ENCODE measurements at places on chromosomes 3 and 15.

DNA sequence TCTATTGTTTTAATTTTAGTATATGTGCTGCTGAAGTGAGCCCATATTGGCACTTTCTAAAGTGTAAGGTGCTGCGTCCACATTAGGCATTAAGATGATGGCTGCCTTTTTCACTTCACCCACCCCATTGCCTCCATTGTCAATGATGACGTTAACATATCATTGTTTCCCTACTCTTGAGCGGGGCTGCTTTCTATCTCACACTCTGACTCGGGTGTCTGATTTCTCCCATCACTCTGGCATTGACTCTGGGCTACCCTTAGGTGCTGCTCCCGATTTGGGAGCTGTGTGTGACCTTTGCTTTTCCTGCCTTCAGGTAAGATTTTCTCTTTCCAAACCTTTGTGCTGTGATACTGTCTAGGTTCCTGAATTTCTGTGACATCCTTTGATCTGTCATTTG, 28.8 kb downstream of the CGNL1 start:
- no peak for DNase-seq

- no peak for DNase-seq
These were observed 3.1 kb upstream of the EXOG start for GRCh38 chr3:38493031-38493430.

DNA sequence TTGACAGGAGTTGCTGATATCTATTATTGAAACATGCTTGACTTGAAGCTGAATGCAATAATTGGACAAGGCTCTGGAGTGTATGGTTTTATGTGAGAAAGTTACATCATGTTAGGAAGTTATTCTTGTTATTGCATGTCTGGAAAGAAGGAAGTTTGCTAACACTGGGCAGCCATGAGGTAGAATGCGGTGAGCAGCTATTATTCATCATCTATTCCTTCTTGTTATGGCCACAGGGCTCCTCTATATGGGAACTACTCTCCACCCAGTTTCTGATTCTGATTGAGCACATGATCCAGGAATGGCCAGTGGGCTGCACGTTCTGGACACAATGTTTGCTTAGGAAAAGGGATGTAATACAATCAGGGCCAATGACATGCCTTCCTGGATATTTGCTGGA, 37.8 kb upstream of the SCN5A start:
- DNase-seq: no peak

DNA sequence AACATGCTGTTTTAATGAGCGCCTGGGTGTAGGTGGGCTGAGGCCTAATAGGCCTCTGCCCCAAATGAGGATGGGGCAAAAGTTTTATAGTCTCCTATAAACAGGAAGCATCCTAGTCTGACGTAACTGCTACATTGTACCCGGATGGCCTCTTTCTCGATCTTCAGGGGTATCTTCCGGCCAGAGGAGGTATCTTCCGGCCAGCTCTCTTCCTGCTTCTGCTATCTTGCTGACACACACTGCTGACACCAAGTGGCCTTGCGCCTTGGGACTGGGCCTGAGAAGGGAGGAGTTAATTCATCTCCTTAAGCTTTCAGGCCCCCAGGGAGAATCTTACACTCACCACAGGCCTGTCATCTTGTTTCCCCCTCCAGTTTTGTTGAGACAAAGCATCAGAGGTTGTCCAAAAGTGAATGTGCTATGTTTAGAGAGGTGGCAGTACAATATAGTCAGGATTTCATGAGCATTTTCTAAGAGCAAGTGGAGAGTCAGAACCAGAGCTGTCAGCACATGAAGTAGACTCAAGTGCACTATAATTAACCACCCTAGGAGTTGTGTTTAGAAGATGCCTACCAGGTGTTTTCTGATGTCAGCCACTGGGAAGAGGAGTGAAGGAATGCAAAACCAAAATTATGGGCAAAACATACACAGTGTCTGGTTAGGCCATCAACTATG, 15.6 kb upstream of the IGSF10 start:
- no peak for DNase-seq

DNA sequence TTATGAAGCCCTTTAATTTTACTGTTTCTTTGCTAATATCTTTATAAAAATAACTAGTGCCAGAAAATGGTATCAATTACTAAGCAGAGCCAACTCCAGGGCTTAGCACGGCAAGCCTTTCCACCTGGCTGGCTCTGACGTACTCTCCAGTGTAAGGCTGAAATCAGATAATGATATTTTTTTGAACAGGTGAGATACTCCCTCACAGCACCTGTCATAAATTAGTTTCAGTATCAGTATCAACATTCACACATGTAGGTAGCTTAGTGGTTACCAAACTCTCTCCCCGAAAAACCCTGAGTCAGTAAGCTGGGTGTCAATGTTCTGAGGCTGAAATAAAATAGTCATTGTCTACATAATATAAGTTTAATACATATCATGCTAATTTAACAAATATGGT, 710.1 kb downstream of the SQOR start:
- DNase-seq: no peak

DNA sequence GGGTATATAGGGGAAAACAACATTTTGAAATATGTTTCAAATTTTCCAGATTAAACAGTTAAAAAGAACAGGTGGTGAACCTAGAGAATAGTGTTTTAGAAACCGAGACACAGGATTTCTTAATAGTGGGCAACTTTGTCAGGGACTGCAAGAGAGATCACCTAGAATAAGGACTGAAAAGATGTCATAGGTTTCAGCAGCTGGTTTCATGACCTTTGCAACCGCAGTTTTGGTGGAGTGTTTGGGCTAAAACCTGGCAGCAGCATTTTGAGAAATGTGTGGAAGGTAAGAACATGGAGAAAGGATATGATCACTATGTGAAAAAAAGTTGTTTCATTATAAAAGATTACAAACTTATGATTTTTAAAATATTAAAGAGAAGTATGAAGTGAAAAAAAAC, 34.9 kb downstream of the PRKCI start:
- no peak for DNase-seq

- DNase-seq: no peak
These were observed 225.3 kb upstream of the EPHA3 start for GRCh38 chr3:88882121-88882520.

DNA sequence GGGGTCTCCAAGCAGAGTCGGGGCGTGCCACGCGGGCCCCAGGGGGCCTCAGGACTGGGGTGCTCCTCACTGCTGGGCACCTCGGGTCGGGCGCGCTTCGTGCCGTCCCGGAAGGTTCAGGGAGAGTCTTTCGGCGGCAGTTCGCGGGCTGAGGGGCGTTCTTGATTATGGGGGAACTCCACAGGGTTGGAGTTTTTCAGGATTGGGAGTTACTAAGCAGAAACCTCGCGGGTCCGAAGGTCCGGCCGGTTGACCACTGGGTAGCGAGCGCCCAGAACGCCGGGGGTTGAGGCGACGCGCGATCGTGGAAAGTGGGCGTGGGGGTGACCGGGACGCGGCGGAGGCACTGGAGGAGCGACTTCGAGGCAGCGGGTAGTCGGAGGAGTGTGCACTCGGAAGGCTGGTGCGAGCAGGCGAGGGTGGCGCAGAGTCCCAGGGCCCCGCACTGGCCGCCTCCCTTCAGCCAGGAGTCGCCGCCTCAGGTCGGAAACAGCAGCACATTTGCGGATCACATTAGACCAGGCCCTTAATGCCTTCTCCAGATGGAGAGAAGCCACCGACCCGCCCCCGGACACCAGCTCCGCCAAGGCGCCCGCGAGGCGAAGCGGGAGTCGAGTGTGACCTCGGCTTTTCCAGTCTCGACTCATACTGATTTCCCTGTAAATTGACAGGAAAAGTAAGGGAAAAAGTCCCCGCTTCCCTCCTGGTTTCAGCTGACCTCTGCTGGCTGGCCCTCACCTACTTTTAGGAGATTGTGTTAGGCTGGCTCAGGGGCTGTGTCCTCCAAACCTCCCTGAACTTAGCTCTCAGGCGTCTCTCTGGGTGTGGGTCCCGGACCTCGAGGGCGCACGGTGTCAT, 685 bp downstream of the ADAMTSL3 start:
- no peak for DNase-seq

DNA sequence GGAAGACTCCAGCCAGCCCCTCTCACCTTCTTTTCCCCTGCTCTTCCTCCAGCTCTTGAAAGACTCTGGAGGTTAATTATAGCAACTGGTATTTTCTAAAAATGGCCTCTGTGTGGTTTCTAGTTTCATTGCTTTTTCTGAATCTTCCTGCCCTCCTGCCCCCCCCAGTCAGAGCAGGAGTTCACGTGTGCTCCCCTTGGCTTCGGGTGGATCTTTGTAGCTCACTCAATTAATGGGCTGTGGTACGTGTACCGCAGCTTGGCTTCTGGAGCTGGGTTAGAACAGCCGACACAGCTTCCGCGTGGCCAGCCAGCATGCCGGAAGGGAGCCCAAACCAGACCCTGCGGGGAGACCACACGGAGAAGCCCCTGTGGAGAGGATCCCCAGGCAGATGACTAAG, 31.5 kb downstream of the TM2D3 start:
- no peak for DNase-seq

- no peak for DNase-seq
These were observed 3.0 kb upstream of the WNT7A start for GRCh38 chr3:13882876-13883275.

DNA sequence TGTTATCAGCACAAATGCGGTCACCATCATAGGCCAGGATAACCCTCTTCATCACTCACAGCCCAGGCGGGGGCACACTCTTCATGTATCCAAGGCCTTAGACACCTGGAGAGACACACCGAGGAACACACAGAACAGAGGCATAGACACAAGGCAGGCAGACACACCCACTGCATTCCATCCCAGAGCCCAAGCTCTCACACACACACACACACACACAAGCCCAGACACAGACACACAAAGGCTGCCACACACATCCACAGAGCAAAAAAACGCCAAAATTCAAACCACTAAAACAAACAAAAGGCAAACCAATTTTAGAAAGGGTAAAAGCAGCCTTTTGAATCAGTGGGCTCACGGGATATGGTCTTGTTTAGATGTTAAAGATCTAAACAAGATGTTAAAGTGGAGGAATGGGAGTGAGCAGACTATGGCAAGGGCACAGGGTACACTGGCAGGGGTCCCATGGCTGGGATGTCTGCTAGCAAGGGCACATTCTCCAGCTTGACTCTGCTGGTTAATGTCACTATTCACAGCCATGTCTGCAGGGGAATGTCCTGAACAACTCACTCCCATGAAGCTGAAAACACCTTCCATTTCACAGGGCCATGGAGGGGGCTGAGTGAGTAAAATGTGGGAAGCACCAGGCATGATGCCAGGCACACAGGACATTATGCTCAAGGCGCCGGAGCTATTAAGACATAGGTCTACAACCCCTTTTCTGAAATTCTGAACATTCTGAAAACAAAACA, 14.9 kb upstream of the CRABP1 start:
- no peak for DNase-seq

DNA sequence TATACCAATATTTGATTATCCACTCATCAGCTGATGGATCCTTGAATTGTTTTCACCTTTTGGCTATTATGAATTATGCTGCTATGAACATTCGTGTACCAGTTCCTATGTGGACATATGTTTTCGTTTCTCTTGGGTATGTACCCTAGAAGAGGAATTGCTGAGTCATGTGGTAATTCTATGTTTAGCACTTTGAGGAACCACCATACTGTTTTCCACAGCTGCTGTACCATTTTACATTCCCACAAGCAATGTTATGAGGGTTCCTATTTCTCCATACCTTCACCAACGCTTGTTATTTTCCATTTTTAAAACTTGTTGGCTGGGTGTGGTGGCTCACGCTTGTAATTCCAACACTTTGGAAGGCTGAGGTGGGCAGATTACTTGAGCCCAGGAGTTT, 62.9 kb downstream of the RPLP1 start:
- DNase-seq: no peak

GRCh38 chr3:169701457-169701856, 37.9 kb upstream of the MECOM start:
- DNase-seq: no peak

GRCh38 chr3:32820971-32821685, 3.3 kb downstream of the TRIM71 start:
- DNase-seq: no peak

DNA sequence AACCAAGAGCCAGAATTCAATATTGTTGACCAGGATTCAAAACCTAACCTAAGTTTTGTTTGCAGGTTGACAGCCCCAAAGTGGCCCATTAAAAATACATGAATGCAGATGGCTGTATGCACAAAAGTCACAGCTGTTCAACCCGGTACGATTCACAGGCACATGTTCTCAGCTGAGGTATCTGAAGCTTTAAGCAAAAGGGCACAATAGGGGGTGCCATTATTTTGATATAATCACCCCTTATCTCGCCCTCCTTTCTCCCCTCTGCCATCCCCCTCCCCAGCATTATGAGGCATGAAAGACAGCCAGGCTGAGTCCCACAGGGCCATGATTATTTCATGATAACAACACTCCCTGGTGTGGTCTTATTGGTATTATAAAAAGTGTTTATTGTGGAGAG, 264.9 kb downstream of the EBLN2 start:
- no peak for DNase-seq

GRCh38 chr3:16885593-16886302, 993 bp downstream of the PLCL2 start:
- DNase-seq: no peak

GRCh38 chr3:144187531-144188210, 216.0 kb downstream of the DIPK2A start:
- no peak for DNase-seq

DNA sequence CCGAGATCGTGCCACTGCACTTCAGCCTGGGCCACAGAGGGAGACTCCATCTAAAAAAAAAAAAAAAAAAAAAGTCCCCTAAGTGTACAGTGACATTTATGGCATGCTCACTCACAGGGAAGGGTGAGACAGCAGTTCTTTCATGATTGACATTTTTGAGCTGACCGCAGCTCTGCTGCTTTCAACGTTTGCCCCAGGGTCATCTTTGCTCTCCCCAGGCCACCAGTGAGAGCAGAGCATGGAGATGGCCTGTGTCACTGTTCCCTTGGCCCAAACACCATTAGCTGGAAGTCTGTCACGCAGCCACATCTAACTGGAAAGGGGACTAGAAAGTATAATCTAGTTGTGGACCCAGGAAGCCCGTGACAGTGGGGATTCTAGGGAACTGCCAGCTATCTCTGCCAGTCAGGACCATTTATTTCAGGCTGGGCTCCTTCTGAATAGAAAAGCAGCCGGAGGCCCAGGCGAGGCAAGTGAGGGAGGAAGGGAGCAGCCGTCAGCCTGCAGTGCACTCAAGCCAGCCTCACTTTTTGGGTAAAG, 193.4 kb upstream of the HES1 start:
- no peak for DNase-seq

- DNase-seq: no peak
These were observed 8.0 kb downstream of the TLR9 start for GRCh38 chr3:52217409-52217805.

DNA sequence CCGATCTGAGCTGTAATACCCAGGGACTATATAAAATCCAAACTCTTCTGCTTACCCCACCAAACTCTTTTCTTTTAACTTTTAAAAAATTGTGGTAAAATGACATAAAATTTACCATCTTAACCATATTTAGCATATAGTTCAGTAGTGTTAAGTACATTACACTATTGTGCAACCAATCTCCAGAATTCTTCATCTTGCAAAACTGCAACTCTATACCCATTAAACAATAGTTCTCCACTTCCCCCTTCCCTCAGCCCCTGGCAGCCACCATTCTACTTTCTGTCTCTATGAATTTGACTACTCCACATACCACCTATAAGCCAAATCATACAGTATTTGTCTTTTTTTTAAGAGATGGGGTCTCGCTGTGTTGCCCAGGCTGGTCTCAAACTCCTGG, 38.7 kb downstream of the SENP8 start:
- DNase-seq: no peak
